ENCODE measurements at places on chromosomes 6 and 20.

DNA sequence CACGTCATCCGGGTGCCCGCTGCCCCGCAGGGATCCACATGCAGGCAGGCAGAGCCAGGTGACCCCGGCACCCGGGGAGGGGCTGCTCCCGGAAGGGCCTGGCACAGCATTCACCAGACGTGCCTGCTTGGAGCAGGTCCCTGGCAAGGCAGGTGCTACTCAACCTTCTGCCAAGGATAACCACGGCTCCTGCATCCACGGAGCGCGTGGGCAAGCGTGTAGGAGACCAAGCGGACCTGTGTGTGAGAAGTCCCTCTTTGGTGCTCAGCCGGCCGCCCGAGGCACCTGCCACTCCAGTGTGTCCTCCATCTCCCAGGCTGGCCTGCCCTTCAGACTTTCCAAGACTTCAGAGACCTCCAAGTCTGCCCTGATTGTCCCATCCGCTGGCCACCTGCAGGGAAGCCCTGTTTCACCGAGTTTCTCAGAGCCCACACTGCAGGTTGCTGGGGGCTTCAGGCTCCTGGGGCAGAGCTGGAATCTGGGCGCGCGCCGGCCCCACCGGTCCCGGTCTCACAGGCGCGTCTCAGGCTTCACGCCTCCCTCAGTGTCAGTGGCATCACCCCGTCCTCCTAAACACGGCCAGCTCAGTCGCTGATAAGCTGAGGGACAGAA is 124.3 kb downstream of the DLL1 start:
- no peak for DNase-seq

- no peak for DNase-seq
These were observed 74.0 kb upstream of the BHLHE23 start for GRCh38 chr20:63080811-63081210.

- DNase-seq, result no peak
These were observed 571.5 kb downstream of the EYS start for GRCh38 chr6:65135567-65135966.

DNA sequence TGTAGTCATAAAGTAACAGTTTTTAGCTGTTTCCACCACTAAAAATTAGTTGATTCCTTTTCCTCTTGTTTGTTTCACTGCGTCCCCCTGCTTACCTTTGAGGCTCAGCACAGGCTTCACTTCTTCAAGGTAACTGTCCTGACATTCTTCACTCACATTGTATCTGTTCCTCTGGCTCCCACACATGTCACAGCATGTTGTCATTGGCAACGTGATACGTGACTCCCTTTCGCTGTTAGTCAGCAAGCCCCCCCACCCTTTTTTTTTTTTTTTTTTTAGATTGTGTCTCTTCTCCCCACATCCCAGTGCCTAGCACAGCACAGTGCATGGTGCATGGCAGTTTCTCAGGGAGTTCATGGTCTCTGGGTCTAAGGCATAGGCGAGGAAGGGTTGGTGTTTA is 13.3 kb downstream of the VAPB start:
- DNase-seq, result no peak

- DNase-seq, result no peak
These were observed 920.4 kb upstream of the GJE1 start for GRCh38 chr6:141212296-141212695.

GRCh38 chr20:51265361-51265760 is 242.5 kb upstream of the KCNG1 start:
- DNase-seq, result no peak

DNA sequence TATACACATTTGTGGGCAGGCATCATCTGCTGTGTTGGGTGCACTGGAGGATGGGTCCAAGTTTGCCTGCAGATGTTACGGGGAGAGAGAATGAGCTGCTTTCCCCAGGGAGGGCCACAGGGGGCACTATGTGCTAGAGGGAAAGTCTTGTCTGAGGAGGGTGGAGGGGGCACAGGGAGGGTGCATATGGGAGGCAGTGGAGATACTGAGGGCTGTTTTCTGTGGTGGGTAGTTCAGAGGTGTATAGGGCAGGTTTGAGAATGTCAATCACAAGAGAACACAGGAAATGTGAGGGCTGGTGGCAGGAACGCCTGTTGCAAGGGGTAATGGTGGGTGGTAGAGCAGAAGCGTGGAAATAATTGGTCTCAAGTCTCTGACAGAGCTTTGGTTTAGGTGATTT is 7.7 kb upstream of the PTPRA start:
- no peak for DNase-seq

DNA sequence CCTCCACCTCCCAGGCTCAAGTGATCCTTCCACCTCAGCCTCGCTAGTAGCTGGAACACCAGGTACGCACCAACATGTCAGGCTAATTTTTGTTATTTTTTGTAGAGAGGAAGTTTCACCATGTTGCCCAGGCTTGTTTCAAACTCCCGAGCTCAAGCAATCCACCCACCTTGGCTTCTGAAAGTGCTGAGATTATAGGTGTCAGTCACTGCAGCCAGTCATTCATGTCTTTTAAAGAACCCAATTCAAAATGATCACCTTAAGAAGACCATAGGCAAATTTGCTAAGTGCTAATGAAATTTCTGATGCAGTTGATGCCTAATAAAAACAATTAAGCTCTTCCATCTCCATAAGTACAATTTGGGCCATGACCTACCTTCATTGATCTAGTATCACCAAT is 2.6 kb upstream of the VNN2 start:
- DNase-seq, result no peak

DNA sequence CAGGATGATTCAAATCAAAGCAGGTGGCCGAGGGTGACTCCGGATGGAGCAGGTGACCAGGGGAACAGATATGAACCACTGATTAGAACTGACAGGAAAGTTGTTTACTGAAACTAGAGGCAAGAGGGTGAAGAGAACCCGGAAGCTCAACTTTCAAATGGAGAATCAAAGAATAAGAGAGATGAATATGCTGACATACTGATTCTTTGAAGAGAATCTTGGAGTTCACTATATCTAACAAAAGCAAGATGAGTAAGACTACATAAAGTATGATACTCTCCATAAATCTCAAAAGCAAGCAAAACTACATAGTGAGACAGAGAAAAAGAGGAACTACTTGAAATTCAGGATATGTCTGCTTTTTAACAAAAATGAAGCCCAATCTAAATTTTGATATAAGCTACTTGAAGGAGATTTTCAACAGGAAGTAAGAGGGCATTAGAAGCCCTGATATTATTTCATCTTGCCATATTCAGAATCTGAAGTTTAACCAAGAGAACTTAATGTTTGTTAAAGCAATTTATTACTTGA is 4.0 kb upstream of the UBD start:
- DNase-seq, result no peak

GRCh38 chr20:57660181-57660921 is 40.1 kb upstream of the ZBP1 start:
- DNase-seq, result no peak

- no peak for DNase-seq
These were observed 51.4 kb downstream of the TGM2 start for GRCh38 chr20:38113401-38114325.

- DNase-seq, result no peak
These were observed 480.9 kb upstream of the NOX3 start for GRCh38 chr6:155936551-155936950.

DNA sequence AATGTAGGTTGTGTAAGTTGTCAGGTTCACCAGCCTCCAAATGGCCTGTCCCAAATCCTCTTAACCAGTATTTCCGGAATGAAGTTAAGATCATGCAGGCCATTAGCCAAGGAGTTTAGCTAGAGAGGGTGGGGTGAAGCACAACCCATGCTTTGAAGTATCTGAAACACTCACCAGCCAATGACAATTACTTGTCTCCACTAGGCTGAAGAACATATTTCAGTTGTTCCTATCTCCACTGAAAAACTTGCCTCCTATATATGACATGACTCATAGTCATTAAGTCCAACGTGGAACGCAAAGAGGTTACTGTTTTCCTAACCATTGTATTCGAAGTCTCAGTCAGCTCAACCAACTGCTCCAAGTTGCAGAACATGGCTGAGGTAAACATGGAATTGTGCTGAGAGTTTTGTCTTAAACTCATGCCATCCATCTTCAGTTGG is 37.4 kb upstream of the TNFAIP3 start:
- DNase-seq, result no peak

DNA sequence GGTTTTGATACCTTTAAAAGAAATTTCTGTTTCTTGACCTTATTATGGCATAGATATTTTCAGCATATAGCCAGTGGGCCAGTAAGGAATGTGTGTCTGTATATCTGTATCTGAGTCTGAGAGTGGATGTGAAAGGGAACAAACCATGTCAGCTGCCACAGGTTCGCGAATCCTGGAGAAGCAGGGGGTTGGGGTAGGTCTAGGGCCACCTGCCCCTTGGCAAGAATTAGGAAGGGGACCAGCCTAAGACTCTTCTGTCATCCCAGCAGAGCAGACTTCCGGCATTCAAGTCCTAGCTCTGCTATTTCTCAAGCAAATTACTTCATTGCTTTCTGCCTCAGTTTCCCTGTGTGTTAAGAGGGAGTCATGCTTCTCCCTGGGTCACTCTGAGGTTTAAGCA is 180.3 kb upstream of the SNX9 start:
- DNase-seq, result no peak

- no peak for DNase-seq
These were observed 107.2 kb downstream of the FOXC1 start for GRCh38 chr6:1716868-1717267.

DNA sequence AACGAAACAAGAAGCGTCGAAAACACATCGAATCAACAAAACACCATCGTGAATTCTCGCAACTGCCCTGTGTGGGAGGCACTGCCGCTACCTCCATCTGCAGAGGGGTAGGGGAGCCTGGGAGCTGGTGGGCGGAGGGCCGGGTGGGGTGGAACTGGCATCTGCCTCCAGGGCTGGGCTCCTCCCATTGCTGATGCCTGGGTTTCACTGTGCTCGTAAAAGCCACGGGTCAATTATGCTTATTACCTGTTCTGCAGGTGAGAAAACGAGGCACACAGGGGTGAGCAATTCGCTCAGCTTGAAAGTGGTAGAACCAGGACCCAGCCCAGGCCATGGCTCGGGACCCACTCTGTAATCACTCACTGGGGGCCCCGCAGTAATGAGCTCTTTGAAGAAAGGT is 16.5 kb upstream of the SULF2 start:
- DNase-seq, result no peak

GRCh38 chr20:37703035-37703845 is 9.4 kb downstream of the CTNNBL1 start:
- no peak for DNase-seq

- no peak for DNase-seq
These were observed 153.7 kb downstream of the OR2B2 start for GRCh38 chr6:27758491-27758890.

- peak; percentile 18 for DNase-seq
These were observed 214.5 kb upstream of the ZNF184 start for GRCh38 chr6:27687154-27688013.

DNA sequence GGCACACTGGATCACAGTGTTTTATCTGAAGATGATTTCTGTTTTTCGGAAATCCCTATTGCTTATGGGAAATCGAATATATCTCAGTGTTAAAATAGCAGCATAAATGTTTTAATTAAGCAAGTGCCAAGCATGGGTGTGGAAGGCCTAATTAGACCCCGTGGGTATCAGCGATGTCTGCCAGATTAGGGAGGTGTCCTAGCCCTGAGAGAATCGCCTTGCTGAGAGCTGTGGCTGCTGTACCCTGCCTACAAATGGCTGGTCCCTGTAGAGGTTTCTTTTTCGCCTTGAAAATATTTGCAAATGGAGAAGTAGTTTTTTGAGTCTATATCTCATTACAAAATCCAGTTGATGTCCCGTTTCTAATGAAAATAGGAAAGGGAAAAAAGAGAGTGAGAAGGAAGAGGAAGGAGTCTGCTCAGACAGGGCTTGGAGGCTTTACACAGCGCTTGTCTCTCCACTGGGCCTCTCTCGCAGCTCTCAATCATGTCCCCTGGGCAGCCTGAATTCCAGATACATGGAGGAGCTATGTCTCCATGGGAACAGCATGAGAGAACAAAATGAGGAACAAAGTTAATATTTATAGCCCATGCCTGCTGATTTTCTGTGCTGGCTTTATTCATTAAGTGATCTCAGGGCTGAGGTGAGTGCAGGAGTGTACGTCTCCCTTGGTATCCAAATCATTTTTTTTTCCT is 35.2 kb upstream of the BCLAF1 start:
- no peak for DNase-seq

- DNase-seq, result no peak
These were observed at the start of gene TTBK1 for GRCh38 chr6:43242908-43243663. TSS of gene TTBK1 (plus strand) at chr6:43243481. CDS start at chr6:43246661, 3,180 bp downstream.

GRCh38 chr6:54244430-54244829 is 63.8 kb upstream of the TINAG start:
- no peak for DNase-seq

DNA sequence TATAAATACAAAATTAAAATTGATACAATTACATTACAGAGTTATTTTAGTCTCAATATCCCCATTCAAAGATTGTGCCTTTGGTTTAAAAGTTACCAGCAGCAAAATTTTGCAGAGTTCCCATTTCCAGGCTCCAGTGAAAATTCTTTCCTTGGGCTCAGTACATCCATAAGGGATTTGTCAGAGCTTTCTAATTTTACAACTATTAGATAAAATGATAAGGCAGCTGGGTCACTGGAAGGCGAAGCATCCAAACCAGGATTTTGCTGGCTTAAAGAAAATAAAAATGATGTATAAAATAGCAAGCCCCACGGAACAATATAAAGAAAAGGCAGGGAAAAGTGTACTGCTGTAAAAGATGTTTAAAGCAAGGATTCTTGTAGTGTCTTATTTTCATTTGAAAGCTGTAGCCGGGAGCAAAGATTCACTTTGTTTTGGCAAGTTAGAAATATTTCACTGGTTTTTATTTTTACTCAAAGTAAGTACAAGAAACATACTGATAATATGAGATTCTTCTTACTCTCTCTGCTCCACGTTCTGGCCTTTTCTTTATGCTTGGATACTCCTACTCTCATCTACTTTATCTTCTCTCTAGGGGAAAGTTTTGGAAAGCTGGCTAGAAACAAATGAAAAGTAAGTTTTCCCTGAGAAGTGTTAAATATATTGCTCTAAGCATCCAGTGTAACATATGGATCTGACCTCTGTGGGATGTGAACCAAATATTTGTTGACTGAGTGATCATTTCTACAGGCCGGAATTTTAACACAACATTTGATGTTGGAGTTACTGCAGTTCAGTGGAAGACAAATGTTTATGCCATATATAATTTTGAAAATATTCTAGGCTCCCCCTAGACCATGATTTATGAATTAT is 488.4 kb downstream of the PHF3 start:
- no peak for DNase-seq

DNA sequence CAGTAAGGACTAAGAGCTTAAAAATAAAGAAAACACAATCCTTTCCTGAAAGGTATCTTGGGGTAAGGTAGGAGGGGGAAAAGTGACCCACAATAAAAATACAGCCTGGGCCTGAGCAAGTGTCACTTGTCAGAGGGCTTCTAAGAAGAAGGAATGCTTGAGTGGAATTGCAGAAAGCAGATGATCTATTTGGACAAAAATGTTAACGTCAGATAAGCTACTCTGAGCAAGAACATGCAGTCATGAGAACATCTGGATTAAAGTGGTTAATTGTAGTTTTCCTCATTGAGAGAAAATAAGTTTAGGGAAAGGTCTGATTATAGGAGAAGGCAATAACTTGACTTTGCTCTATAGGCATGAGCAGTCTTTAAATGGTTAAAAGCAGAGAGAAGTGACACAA is 581.9 kb downstream of the HTR1B start:
- no peak for DNase-seq
